ENCODE measurements at places on chromosomes 3 and 15.

- no peak for DNase-seq
Observed at GRCh38 chr3:133606902-133607301, 33.4 kb downstream of the CDV3 start.

DNA sequence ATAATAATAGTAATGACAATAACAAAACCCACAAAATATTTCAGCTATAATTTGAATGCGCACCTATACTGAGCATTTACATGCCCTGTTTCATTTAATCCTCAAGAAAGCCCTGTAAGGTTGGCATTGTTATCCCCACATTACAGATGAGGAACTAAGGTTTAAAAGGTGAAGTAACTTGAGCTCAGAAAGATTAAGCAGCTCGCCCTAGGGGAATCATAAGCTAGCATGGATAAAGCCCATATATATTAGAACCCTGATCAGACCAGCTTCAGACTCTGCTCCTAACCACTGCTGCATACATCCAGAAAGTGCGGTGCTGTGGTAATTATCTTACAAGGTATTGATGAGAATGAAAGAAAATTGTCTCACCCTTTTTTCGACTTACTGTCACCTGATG lies 141.1 kb upstream of the CGNL1 start:
- DNase-seq = no peak

DNA sequence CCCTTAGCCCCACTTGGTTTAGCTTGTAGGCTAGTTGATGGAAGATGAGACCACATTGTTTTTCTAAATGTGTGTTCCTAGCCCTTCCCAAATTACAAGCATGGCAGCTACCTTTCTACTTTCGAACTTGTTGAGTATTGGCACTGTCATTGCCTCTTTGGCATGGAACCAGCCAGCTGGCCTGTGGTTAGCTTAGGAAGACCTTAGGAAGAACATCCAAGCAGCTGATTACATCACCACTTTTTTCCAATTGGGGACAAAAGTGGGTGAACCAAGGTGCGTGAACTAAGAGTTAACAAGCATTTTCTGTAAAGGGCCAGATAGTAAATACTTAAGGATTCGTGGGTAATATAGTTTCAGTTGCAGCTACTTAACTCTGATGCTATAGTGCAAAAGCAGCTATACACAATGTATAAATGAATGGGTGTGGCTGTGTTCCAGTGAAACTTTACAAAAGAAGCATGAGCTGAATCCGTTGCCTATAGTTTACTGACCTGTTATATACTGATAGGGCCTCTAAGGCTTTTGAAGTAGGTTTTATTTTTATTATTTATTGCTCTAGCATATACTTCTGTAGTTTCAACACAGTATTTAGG lies 8.5 kb downstream of the KLHL18 start:
- DNase-seq = no peak

DNA sequence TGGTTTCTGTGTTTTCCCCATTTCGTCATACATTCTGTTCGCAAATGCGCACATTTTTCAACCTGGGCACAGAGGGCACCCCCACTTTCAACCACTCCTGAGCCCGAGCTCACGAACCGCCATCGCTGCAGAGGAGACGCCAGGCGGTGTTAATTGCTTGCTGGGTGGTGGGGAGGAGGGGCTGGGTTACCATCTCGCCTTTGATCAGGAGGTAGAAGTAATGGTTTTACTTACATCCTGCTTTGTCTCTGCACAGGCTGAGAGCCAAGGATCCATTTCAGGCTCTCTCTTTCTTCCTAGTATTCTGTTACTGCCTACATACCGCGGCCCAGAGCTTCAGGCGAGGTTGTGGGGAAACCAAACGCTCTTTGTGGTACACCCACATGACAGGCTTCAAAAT lies 177.3 kb upstream of the WNT5A start:
- no peak for DNase-seq

DNA sequence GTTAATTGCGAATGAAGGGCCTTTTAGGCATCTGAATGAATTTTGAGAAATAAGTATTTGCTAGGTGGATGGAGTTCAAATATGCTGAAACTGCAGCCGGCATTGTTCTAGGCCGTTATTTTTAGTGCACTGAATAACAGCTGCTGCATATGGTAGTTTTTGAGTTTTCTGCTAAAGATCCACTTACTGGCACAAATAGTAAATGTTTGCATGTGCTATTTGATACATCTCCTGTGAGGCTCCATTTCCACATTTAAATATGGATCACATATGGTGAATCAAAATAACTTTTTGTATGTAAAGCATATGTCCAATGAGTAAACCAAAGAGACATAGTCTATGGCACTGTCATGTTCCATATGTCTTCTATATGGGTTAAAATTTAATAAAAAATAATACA lies 56.7 kb upstream of the CNTN4 start:
- no peak for DNase-seq

GRCh38 chr15:34753236-34753894 lies 1.4 kb downstream of the GJD2 start:
- no peak for DNase-seq

DNA sequence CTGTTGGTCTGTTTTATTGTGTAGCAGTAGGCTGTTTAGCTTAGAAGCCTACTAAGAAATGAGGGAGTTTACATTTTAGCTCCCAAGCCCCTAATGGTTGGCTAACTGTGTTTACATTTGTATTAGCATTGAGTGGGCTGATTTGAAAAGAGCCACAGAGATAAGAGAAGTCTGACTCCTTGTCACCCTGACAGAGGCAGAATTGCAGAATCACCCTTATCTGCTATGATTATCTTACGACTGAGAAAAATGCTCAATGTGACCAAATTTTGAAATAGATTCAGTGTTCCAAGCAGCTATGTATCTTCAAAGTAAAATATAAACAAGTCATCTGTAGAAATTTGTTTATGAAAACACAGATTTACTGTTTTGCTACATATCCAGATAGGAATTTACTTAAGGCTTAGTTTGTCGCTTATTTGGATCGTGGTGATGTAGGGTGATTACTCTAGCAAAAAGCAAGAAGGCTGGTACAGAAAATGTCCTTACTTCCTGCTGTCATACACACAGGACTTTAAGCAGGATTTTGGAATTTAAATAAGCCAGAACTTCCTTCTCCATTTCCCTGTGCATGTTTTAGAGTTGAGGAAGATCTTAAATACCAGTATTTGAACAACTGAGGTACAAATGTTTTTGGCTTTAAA lies 19.0 kb downstream of the SEMA6D start:
- DNase-seq = no peak

DNA sequence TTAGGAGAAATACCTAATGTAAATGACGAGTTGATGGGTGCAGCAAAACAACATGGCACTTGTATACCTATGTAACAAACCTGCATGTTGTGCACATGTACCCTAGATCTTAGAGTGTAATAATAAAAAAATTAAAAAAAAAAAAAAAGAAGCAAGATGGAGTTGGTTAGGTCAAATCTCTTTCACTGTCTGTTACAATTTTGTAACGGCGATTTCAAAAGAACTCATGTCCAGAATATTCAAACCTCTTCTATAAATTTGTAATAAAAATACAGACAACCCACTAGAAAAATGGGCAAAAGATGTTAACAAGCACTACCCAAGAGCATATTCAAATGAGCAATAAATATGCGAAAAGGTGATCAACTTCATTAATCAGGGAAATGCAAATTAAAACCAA lies 5.1 kb upstream of the MTMR14 start:
- no peak for DNase-seq

- DNase-seq = no peak
Observed at GRCh38 chr15:69149163-69149562, 11.3 kb upstream of the GLCE start.

GRCh38 chr15:58605931-58606530 lies 143.5 kb downstream of the ADAM10 start:
- no peak for DNase-seq

Measured in DMS 273 treated with DMSO at 0.1 percent for 48 hours (cell line).